ENCODE measurements at places on chromosomes 12 and 14.

- DNase-seq, result no peak
Observed at GRCh38 chr12:56897844-56898361, 36.3 kb downstream of the SDR9C7 start.

DNA sequence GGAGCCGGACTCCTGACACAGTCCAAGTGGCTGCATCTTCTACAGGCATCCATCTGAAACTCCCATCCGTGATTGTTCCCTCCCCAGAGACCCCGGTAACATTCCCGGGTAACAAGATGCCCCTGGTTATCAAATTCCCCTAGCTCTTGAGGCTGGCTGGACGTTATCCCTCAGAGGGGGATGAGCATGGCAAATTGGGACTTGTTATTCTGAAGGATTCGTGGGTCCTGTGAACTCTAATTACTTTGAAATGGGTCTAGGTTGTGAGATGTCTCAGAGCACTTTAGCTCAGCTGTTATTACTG, 642 bp upstream of the PAN2 start:
- DNase-seq, result no peak

- DNase-seq, result peak; percentile 20
Observed at GRCh38 chr12:56723889-56724700, 1.0 kb downstream of the NACA start.

- DNase-seq, result no peak
Observed at GRCh38 chr14:70635971-70636595, 5.6 kb upstream of the TTC9 start.

DNA sequence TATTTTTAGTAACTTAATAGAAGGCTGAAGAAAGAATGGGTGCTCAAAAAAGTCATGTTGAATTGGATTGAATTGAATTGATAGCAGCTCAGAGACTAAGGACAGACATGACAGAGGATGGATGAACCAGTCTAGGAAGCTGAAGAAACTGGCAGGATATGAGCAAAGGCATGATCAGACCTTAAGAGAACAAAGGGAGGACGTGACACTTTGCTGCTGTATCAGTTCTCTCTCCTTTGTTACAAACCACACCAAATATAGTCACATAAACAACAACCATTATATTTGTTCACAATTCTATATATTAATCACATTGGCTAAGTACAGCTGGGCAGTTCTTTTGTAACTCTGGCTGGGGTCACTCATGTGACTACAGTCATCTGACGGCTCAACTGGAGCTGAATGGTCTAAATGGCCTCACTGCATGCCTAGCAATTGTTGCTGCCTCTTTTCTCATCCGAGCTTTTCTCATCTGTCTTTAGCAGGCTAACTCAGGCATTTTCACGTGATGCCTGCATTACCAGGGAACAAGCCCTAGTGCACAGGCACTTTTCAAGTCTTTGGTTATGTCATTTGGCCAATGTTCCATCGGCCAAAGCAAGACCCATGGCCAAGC, 355.0 kb downstream of the ETNK1 start:
- DNase-seq, result no peak

GRCh38 chr12:122449317-122449716, 26.8 kb upstream of the CLIP1 start:
- DNase-seq, result no peak

DNA sequence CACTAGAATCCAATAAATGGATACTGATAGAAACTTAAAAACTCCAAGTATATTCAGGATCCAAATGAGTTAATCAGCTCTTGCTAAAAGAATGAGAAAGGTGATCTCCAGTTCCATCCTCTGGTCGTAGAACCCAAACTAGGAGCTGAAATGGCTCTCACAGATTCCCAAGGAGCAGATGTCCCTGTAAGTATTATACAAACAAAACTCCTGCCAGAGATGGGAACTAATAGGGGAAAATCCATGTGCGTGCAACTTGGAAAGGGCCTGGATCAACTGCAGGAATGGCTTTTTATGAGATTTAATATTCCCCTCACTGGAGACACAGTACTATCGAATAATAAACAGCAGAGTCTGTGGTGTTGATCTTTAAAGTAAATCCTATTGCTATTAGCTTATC, 309.2 kb upstream of the TBX3 start:
- no peak for DNase-seq

DNA sequence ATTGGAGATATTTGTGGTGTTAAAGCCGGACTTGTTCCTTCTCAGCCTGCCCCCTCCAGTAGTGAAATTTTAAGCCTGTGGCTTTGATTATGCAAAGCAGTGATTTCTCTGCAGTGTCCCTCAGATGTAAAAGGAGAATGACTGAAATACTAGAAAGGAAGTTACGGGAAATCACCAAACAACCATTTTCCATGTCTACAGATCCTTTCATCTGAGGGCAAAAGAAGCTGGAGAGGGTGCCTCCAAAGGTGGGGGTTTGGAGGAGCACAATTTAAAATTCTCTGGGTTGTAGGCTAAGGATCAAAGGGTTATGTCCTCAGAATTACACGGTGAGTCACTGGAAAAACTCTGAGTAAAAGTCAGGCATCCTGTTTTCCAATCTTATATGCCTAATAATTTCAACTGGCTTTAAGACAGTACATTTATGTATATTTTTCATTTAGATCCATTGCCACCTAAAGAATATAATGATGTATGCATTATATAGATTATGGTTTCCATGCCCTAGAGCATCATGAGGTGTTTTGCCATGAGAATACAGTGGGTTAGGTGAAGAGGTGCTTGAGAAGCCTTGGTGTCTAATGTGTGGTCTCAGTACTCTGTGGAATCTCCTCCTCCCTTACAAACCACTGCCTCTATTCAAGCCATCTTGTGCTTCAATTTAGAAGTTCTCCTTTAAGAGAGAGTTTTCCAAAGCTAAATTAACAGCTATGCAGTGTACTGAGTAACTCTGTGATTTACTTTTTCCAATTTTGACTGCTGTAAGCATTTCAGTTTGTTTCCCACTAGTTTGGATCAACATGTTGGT, 362.1 kb downstream of the RAD51B start:
- peak; percentile 53 for DNase-seq

DNA sequence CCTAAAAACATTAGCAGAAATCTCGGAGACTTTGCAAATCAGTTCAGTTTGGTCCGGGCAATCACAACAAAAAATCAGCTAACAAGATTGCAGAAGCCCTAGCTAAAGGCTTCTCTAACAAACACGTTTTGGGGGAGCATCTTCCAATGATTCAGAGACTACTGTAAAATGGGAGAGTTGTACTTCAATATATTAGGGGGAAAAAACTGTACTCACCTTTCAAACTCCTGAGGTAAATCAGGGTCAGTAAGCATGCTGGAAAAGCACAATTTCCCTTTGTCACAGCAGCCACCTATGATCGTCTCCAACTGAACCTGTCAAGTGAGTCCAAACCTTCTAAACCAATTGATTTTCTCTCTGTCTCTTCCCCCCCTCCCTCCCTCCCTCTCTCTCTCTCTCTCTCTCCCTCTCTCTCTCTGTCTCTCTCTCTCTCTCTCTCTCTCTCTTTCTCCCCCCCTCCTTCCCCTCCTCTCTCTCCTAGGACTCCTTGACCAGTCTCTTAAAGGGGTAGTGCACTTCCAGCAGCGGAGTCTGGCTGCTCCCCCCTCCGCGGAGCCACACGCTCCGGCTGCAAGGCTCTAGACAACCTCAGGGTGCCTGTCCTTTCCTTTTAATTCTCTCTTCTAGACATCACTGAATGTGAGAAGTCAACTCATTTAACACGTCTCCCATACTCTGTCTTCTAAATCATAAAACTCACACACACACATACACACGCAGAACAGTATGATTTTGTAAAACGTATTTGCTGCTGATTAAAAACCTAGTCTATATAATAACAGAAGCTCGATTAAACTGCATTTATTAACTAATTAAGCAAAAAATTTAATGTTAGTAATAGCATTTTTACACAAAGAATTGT, at the start of gene SOX5:
TSS of gene SOX5 (minus strand) at position 323 of the 862 bp plus-strand sequence. CDS start at position 254, 69 bp downstream.
- no peak for DNase-seq

DNA sequence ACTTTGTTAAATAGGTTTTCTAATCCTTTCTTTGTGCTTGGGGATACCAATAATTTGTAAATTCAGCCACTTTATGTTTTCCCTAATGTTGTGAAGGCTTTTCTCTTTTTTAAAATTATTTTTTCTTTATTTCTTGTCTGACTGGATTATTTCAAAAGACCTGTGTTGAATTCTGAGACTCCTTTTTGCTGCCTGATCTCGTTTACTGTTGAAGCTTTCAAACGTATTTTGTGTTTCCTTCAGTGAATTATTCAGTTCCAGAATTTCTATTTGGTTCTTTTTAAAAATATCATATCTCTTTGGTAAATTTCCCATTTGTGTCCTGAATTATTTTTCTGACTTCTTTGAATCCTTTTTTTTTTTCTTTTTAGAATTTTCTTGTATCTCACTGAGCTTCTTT, 241.6 kb downstream of the LRIG3 start:
- no peak for DNase-seq

GRCh38 chr12:55935738-55936151, 4.8 kb downstream of the DGKA start:
- no peak for DNase-seq

DNA sequence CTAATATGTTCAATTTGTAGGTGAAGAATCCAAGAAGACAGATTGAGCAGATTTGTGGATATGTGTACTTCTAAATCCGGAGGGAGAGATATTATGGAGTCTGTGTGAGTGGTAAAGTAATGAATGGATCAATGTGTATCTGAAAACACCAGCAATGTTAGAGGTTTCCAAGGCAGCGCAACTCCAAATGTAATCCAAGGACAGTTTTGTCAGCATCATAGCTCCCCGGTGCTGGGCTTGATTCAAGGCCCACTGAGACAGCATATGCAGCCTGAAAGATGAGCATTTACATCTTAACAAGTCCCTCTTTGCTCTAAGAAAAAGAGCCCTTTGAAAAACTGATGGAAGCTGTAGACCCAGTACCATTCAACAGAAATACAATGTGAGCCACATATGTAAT, 38.3 kb upstream of the FRMD6 start:
- no peak for DNase-seq

DNA sequence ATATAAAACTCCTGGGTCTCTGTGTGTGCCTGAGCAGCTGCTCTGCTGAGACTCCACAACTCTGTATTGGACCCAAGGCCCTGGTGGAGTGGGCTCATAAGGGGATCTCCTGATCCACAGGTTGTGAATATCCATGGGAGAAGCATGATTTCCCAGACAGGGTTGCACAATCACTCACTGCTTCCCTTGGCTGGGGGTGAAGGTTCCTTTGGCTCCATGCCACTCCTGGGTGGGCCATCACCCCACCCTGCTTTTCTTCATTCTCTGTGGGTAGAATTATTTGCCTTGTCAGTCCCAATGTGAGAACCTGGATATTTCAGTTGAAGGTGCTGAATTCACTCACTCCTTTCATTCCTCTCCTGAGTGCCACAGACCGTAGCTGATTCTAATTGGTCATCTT, 205.2 kb upstream of the TMEM260 start:
- DNase-seq, result no peak

GRCh38 chr12:89411846-89412245, 59.5 kb upstream of the DUSP6 start:
- no peak for DNase-seq

DNA sequence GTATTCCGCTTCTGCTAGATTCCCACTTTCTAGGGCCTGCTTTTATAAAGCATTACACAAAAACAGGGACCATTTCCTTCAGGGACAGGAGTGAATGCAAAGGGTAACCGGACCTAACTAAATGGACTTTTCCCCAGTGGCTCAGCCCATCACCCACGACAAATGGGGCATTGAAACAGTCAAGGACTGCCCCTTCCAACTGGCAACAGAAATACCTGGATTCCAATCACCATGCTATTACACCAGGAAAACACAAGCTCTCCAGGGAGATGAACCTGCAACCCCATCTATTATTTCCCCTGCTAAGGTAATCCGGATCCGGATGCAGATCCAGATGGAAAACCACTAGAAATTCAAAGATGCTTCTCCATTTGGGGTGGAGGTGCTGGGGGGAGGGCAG, 1.0 kb downstream of the MPHOSPH9 start:
- no peak for DNase-seq
